ENCODE measurements at places on chromosomes 5 and 9.

DNA sequence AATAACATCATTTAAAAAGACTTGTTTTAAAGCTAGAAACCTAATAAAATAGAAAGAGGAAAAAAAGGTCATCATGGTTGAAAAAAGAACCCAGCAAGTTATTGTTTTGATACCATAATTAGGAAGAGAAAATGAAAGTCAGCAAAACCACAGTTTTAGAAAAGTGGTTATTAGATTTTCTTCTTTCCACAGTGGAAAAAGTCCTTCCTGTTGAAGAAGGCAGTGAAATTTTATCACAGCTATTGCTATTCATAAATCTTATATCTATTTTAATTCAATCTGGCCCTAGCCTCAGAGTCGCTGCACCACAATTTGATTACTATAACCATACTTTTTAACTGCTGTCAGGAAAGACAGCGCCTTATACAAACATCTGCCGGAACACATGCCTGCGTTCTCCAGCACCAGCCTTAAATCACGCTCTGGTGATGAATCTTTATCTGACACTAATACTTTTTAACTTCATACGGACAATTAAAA, 60.3 kb downstream of the MAPKAP1 start:
- no peak for DNase-seq

DNA sequence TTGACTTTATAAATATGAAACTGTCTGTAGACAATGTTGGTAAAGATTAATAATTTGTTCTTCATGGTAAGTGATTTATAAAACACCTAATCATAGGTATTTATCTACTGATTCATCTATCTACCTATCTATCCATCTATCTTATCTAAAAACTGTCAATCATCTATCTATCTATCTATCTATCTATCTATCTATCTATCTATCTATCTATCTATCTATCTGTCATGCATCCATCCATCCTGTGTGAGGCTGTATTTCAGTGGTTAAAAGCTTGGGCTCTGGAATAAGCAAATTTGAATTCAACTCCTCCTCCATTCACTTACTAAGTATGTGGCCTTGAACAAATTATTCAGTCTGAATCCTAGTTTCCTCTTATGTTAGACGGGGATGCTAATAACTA, 161.9 kb upstream of the GNA14 start:
- no peak for DNase-seq

- DNase-seq: peak; percentile 50
Measured at GRCh38 chr9:100020121-100020795, 78.5 kb downstream of the ERP44 start.

DNA sequence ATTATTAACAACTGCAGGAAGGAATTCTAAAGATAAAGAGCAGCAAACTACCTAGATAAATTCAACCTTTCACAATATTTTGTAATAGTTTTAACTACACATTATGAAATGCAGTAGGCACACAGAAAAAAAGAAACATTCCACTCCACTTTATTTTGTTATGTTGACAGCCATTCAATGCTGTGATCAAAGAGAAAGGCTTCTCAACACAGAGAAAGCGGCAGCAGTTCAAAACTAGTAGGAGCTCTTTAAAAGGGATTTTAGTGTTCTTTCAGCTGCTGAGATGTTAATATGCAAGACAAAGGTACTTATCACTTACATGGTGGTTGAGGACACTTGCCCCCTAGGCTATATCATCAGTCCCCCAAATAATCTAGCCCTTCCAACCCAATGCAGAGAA, 11.6 kb downstream of the CEMIP2 start:
- DNase-seq: no peak

- DNase-seq: peak; percentile 48
Measured at GRCh38 chr5:122141751-122142150, 12.4 kb downstream of the ZNF474 start.

DNA sequence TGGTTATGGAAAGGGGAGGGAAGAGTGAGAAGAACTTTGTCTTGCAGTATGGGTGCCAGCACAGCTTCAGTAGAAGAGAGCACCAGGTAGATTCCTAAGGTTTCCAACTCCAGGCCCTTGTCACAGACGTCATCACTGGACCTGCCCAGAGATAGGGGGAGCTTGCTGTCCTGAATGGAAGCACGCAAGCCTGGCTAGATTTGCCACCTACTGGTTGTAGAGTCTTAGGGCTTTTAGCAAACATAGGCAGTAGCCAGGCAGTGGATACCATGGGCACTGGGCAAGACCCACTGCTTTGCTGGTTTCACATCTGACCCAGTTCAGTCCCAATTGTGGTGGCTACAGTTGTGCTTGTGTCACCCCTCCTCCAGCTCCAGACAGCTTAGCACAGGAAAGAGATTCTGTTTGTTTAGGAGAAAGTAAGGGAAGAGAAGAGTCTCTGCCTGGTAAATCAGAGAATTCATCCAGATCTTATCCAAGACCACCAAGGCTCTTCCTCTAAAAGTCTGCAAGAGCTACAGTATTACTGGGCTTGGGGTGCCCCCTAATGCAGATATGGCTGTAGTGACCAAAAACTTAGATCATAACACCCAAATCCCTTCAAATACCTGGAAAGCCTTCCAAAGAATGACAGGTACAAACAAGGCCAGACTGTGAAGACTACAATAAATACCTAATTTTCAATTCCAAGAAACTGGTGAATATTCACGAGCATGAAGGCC, 158.9 kb downstream of the HINT1 start:
- no peak for DNase-seq

GRCh38 chr5:151420127-151420526, 27.3 kb upstream of the SLC36A1 start:
- no peak for DNase-seq

GRCh38 chr9:105993116-105993854, 298.9 kb downstream of the TMEM38B start:
- no peak for DNase-seq

GRCh38 chr9:14863402-14863801, 46.8 kb downstream of the FREM1 start:
- no peak for DNase-seq

DNA sequence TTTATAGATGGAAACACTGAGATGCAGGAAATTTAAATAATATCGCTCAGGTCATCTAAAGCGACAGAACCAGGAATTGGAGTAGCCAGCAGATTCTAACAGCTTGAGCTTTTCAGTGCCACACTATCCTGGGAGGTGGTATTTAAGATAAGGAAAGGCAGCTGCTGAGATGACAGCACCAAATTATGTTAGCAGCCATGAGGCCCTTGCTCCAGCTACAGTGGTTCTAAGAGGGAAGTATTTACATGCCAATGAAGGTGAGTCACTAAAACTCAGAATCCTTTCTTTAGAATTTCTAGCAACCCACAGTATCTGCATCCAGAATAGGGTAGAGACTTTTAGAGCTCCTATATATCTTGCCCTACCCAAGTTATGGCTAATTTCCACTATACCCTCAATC, 127.0 kb upstream of the VLDLR start:
- peak; percentile 68 for DNase-seq

- DNase-seq: no peak
Measured at GRCh38 chr9:714675-715074, 126.8 kb upstream of the DMRT1 start.

DNA sequence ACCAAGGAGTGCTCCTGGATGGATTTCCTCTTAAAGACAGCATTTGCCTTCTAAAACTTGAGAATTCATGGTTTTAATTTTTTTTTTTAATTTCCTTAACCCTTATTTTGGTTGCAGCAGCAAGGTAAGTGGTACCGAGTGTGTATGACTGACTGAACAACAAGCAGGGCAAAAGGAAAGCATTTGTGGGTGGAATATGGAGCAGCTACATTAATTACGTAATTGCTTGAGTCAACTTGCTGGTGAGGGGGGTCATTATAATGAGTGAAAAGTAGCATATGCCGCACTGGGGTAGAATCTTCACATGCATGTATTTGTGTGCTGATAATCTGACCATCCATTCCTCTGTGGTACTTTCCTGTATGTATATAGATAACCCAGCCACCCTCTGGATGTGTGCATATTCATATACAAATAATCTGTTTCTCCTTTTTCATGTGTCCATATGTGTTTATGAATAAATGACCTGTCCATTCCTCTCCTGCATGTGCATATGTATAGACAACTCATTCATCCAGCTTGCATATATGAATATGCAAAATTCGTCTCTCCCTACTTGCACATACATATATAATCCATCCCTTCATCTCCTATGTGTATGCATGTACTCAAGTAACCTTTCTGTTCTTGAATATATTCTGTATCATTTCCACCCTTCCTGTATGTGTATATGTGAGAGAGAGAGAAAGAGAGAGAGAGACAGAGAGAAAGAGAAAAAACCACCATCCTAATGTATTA, 147.5 kb upstream of the RUSC2 start:
- no peak for DNase-seq

GRCh38 chr5:40841068-40841805, at the start of gene CARD6:
Gene CARD6, plus strand, starts transcription at chr5:40841367. Its CDS starts 16 bp downstream, at chr5:40841383.
- peak; percentile 38 for DNase-seq
